ENCODE measurements at places on chromosomes 6 and 20.

- DNase-seq: no peak
Observed at GRCh38 chr20:9363673-9364072, 150.7 kb upstream of the LAMP5 start.

- no peak for DNase-seq
Observed at GRCh38 chr6:167762259-167762962, 64.3 kb upstream of the AFDN start.

GRCh38 chr20:51154708-51155690, 132.1 kb upstream of the KCNG1 start:
- DNase-seq: no peak

DNA sequence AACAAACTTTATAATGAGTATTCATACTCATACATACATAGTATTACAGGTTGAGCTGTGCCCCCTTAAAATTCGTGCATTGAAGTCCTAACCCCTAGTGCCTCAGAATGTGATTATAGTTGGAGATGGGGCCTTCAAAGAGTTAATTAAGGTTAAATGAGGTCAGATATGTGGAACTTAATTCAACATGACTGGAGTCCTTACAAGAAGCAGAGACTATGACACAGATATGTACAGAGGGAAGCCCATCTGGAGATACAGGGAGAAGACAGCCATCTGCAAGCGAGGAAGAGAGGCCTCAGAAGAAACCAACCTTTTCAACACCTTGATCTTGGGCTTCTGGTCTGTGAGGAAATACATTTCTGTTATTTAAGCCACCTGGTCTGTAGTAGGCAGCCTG, 536.1 kb upstream of the AGPAT4 start:
- DNase-seq: no peak

DNA sequence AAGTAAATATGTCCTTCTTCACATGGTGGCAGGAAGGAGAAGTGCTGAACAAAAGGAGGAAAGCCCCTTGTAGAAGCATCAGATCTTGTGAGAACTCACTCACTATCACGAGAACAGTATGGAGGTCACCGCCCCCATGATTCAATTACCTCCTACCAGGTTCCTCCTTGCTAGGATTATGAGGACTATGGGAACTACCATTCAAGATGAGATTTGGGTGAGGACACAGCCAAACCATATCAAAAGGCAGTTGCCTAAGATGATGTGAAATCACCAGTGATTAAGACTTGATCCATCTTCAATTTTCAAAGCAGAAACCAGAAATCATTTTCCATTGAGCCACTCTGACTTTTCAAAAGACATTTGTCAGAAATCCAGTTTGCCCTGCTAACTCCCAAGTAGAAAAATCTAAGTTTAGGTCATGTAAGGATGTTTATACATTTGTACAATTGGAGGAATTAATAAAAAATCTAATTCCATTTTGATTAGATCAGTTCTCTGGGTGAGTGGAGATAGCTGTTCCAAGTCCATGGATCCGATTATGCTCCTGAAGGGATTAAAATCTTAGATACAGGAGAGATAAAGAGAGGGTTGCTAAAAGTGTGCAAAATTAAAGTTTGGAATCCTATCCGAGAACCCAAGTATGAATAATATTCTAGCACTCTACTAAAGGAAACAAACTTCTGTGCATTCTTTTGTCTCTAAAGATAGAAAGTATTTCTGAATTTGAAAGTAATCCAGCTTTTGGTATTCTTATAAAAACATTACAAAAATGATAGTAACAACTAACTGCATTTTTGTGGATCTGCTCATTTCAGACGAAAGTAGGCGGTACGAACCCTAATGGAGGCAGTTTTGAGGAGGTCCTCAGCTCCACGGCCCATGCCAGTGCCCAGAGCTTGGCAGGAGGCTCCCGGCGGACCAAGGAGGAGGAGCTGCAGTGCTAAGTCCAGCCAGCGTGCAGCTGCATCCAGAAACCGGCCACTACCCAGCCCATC, 39.5 kb downstream of the HDDC2 start:
- no peak for DNase-seq

Measured in stimulated activated CD8-positive, alpha-beta memory T cell treated with anti-CD3 and anti-CD28 coated beads, Interleukin-7, amount 100 ng/mL, for 4 hours (primary cell).